Motor neuron (in vitro differentiated cells): ENCODE measurements at places on chromosomes 12 and 14. TPM values are rescaled to one million over a fixed set of nuclear protein-coding genes. Genes with fewer than 3 reads are reported as not detected.

The GPD1 gene
- total RNA-seq = 0.88 and 1.0 TPM in 2 replicates

The SOAT2 gene
- total RNA-seq = 0.50 and 1.0 TPM in 2 replicates

The DHRS2 gene
- total RNA-seq = 0.67 and 0.68 TPM in 2 replicates

The SERPINA3 gene
- 1.2 and 1.3 TPM in 2 replicates for total RNA-seq

The ARMH4 gene
- total RNA-seq = 1.5 and 2.3 TPM in 2 replicates

The HHIPL1 gene
- total RNA-seq = 1.9 and 2.0 TPM in 2 replicates

The PRH2 gene
- 3.0 and 3.9 TPM in 2 replicates for total RNA-seq

The FBXO34 gene
- total RNA-seq = 14.8 and 17.4 TPM in 2 replicates

The FRMD6 gene
- 32.6 and 34.2 TPM in 2 replicates for total RNA-seq

The EAPP gene
- total RNA-seq = 44.8 and 50.5 TPM in 2 replicates

The OASL gene
- total RNA-seq = 0.19 TPM in 1 of 2 replicates, not detected in the other

The ATP5F1B gene
- 650 and 685 TPM in 2 replicates for total RNA-seq

The PPP1R13B gene
- total RNA-seq = 7.3 and 9.0 TPM in 2 replicates

The CCDC197 gene
- not detected in 2 replicates for total RNA-seq

The ASB8 gene
- 21.0 and 27.4 TPM in 2 replicates for total RNA-seq

The TMBIM6 gene
- 199 and 205 TPM in 2 replicates for total RNA-seq

The LIN7A gene
- total RNA-seq = 21.5 and 22.4 TPM in 2 replicates

The GPR135 gene
- 1.8 and 2.1 TPM in 2 replicates for total RNA-seq

The MYH6 gene
- total RNA-seq = 0.14 TPM in 1 of 2 replicates, not detected in the other

The CAND1 gene
- 91.3 and 95.1 TPM in 2 replicates for total RNA-seq

The PRORP gene
- total RNA-seq = 25.0 and 25.7 TPM in 2 replicates

The KRT77 gene
- total RNA-seq = 0.09 and 0.31 TPM in 2 replicates

The FAM234B gene
- total RNA-seq = 29.0 and 29.7 TPM in 2 replicates

The PSME1 gene
- 43.5 and 44.1 TPM in 2 replicates for total RNA-seq

The KRT85 gene
- total RNA-seq = 0.19 TPM in 1 of 2 replicates, not detected in the other

The DYRK2 gene
- total RNA-seq = 18.5 and 20.2 TPM in 2 replicates

The TAS2R7 gene
- 0.23 TPM in 1 of 2 replicates, not detected in the other for total RNA-seq

The NEUROD4 gene
- total RNA-seq = 25.8 and 26.4 TPM in 2 replicates

The AVPR1A gene
- 0.10 TPM in 1 of 2 replicates, not detected in the other for total RNA-seq

The ANGEL1 gene
- total RNA-seq = 18.9 and 19.7 TPM in 2 replicates

The EIF2S3B gene
- total RNA-seq = 0.64 and 1.4 TPM in 2 replicates

The RNASE3 gene
- not detected in 2 replicates for total RNA-seq

The TBK1 gene
- total RNA-seq = 20.0 and 20.2 TPM in 2 replicates

The SLC8B1 gene
- 21.9 and 24.4 TPM in 2 replicates for total RNA-seq

The GPRC5D gene
- total RNA-seq = 3.7 and 4.7 TPM in 2 replicates

The GLI1 gene
- 0.66 and 1.2 TPM in 2 replicates for total RNA-seq

The VWF gene
- 0.64 and 1.9 TPM in 2 replicates for total RNA-seq

The ALX1 gene
- total RNA-seq = 0.39 TPM in 1 of 2 replicates, not detected in the other

The OTUB2 gene
- 4.0 and 4.2 TPM in 2 replicates for total RNA-seq

The PLA2G1B gene
- total RNA-seq = 0.60 TPM in 1 of 2 replicates, not detected in the other
